ENCODE measurements at places on chromosomes 6 and 20. TPM values are rescaled to one million over a fixed set of nuclear protein-coding genes. Genes with fewer than 3 reads are reported as not detected.

Gene ADGB
- not detected for polyA plus RNA-seq

Gene KHDRBS2
- not detected for polyA plus RNA-seq

DNA sequence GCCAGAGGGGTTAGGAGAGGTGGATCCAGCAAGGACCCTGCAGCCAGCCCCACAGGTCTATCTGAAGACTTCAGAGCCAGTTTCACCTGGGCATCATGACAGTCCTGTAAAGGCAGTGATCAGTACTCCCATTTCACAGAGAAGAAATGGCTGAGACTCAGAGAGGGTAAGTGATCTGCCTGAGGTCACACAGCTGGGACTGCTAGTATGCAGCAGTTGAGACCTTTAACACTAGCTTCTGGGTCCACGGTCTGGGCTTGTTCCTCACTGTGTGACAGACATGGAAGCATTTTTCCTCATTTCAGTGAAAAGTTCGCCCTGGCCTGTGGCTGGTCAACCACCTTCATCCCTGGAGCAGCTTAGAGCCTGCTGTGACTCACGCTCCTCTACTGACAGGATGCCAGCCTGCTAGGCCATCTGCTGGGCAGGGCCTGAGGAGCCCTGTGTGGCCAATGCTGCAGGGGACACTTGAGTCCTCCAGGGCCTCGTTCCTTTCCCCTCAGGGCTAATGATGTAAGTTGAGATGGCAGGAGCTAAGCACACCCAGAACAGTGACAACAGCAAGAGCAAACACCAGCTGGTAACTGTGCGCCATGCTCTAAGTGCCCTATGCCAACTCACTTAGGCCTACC is 192.0 kb downstream of the LRFN2 start:
- no peak for DNase-seq

GRCh38 chr6:141443032-141443431 is 689.7 kb upstream of the GJE1 start:
- DNase-seq = no peak

GRCh38 chr6:156557251-156557910 is 219.8 kb upstream of the ARID1B start:
- DNase-seq = no peak

GRCh38 chr6:25612666-25613065 is 39.3 kb upstream of the SCGN start:
- no peak for DNase-seq

Data from CD4-positive, CD25-positive, alpha-beta regulatory T cell (primary cell).